ENCODE measurements at places on chromosomes 7 and 10.

DNA sequence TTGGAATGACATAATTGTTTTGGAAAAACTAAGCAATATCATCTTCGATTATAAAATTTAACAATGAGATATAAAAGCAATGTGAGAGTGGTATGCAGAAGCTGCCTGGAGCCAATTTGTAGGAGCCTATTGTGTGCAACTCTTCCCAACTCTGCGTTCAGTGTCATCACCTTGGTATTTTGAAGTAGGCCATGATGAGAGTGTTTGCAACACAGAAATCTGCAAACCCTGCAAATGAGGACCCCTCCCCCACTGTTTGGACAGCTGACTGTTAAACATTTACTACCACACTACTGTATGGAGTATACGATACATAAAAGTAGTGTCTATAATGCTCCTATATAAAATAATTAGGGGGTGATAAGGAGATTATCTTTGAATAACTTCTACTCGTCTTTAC is 531.3 kb downstream of the ATRNL1 start:
- no peak for DNase-seq

- no peak for DNase-seq
Measured at GRCh38 chr10:28199941-28200340, 102.9 kb downstream of the MPP7 start.

- DNase-seq = no peak
Measured at GRCh38 chr10:6894405-6894804, 314.3 kb upstream of the PRKCQ start.

GRCh38 chr10:22570733-22571430 is 143.5 kb downstream of the PIP4K2A start:
- no peak for DNase-seq

DNA sequence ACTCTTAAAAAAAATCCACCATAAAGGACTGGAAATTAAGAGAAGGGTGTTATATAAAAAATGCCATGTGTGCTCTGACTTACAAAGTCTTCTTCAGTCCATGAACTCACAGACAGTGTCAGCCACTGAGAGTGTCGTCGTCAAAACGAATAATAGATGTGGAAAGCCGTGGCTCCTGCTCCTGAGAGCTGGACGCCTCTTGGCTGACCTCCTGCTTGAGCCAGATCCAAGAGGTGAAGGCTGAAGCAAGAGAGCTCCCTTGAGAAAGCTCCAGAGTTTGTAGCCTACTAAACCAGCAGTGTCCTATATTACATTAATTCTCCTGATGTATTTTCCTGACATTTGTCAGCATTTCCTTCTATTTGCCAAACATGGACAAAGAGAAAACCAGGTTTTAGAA is 234.3 kb upstream of the C7orf33 start:
- no peak for DNase-seq

DNA sequence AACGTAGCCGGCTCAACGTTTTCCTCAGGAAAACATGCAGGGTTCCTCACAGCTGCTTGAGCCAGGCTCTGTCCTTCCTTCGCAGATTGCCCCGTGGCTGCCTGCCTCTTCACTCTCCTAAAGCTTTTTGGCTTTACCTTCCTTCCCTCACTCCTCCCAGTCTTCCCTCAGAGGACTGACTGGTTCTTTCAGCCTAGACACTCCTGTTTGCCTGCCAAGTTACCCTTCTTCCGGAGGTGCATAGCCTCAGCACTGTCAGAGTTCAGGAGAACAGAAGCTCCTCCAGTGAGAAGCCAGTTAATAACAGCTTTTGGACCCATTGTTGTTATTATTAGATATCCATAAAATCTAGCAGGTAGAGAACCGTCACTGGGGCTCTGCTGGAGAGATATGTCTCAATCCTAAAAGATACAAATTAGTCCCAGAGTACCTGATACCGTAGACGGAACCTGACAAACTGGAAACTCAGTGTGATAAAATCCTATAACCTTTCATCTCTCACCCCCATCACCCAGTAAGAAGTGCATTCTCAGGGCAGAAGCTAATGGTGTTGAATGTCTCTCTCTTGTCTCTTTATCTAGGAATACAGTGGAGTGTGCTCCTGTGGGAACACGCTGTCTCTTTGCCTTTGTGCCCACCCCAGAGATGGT is 79.6 kb downstream of the SND1 start:
- no peak for DNase-seq

GRCh38 chr10:101322266-101323108 is 31.5 kb upstream of the BTRC start:
- no peak for DNase-seq

DNA sequence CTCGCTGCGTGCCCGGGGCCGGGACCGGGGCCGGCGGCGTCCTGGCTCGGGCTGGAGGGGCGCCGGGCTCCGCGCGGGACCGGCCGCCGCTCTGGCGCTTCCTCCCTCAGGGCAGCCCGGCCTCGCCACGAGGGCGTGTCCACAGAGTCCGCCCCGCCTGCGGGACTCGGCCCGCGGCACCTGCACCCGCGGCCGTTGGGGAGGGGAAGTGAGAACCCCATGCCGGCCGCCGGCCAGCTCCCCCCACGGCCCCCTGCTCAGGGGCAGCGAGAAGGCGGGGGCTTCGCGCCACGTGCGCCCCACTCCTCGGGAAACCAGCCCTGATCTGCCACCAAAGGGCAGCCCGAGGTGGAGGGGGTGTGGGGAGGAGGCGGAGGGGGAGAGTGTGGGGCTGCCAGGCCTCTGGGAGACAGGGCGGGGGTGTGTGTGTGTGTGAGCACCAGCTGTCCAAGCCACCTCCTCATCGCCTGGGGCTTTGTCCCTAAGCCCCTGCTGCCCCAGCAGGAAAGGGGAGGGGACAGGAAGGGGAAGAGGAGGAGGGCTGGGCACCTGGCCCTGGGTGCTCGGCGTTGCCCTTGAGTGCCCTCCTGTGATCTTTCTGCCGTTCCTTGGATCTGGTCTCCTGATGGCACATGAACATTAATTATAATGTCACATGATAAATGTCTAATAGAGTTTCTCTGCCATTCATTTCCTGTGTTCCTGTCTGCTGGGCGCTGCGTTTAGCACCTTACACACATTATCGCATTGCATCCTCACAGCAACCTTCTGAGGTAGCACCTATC is at the start of gene PIK3AP1:
Gene PIK3AP1, minus strand, starts transcription at position 93 of the 785 bp plus-strand sequence. CDS start 120 bp downstream, outside the sequence.
- DNase-seq = peak; percentile 74

DNA sequence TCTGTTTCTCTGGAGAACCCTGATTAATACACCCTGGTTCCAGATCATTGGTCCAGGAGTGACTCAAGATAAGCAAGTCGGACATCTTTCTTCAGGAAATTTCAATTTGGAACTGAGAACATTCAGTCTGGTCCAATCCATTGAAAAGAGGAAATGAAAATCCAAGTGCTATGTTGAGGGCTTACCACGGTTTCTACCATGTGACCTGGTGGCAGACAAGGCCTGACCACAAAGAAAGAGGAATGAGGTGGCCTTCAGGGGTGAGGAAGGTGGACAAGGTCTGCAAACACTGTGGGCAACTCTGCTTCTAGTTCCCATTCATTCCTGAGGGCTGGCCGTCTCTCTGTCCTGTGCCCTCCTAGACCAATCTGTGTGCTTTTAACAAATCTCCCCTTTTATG is 149.2 kb upstream of the GHITM start:
- DNase-seq = no peak

DNA sequence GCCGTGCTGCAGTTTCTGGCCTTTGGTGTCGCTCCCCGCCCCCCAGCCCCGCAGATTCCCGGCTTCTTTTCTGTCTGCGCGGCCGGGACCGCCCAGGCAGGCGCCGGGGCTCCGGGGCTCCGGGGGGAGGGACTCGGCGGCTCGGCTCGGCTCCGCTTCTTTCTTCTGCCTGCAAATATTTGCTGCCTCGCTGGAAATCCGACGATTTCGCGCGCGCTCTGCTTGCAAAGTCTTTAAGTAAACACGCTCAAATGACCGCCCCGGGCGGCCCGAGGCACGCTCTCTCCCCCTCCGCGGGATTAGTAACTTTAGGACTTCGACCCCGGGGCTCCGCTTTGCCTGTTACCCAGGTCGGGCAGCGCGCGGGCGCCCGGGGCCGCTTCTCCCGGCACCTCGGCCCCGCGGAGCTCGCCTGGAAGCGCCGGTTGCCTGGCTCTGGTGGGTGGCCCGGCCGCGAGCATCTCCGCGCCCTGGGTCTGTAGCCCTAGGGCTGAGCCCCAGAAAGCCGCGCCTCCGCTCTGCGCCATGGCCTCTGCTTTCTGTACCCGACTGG is 3.9 kb upstream of the GATA3 start:
- no peak for DNase-seq

DNA sequence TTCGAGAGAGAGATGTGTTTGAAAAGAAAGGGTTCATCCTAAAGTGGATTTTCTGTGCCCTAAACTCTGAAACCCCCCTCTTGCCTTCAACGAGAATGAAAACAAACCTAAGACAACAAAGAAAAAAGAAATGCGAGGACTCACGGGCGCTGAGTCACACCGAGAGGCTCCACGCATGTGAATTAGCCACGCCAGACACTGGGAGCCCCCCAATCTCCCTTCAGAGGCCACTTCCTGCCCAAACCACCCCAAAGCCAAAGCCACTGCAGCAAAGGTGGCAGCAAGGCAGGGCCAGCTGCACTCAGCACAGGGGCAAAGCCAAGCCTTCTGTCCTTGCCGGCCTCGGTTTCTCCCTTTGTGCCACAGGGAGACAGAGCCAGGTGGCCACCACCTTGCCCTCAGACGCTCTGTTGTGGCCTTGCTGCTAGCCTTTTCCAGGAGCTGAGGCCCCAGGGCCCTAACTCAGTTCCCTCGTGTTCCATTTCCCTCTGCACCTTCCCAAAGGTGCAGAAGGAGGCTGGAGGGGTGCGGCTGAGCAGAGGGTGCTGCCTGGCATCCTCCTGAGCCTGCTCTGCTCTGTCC is 93.3 kb downstream of the FAM53B start:
- DNase-seq = no peak

DNA sequence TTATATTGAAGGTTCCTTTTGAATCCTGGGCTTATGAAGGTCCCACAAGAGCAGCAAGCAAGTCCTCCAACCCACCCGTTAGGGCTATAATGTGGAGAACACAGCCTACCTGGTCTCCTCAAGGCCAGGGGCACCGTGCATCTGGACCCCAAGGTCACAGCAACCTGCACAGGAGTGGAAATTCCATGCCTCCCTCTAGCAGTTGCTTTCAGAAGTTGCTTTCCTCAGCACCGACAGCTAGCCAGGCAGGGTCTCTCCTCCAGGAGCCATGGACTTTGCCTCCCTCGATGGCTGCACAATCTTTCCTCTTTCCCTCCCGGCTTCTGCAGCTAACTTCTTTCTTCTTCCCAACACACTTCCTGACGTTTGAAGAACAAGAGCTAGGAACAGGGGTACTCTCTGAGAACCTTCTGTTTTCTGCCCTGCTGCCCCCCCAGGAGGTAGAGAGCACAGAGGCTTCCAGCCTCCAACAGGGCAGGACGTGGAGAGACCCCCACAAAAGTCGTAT is 149.8 kb downstream of the PTPN20 start:
- DNase-seq = no peak

DNA sequence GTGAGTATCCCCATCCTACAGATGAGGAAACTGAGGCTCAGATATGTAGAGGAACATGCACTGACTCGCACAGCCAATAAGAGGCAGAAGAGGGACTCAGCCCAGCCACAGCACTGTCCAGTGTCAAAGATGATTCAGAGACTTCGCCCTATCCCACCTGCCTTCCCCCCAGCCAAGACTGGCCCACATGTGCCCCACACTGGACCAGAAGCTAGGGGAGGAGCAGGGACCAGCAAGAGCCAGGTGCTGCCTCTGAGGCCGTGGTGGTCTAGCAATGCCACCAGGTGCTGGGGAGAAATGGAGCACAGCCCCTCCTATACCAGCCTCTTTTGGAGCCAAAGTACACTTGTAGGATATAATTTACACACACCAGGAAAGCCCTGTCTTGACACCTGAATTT is 22.3 kb downstream of the GRID1 start:
- DNase-seq = no peak

DNA sequence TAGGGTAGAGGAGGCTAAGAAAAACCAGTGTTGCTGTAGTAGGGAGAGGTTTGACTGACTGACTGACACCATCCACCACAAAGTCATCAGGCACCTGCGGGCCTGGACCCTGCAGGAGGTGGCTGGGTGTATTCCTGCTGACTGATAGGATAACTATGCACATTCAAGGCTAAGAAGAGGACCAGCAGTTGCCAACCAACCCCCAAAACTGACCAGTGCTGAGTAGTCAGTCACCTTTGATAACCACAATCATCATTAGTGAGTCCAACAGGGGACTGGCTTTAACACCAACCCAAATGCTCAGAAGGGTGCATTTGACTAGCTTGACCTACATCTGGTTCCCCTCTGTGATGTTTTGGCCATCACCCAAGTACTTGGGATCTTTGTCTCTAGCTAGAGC is 30.5 kb downstream of the PLXNA4 start:
- DNase-seq = no peak

GRCh38 chr7:142478479-142479220 is 220.8 kb upstream of the PRSS58 start:
- DNase-seq = no peak

DNA sequence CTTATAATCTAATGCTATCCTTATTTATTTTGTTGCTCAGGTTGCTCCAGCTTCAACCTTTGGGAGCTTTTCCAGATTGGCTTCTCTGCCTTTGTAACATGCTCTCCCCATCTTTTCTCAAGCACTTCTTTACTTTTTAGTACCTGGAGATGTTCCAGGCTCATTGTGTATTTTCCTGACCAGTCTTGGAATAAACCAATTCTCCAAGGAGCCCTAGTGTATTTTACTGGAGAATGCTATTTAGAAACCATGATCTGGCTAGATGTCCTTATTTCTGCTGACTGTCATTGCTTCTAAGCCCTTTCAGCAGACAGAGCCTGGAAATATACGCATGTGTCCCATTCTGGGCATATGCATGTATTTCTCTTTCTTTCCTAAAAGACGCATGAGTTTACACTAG is 95.7 kb downstream of the EMX2 start:
- DNase-seq = no peak

DNA sequence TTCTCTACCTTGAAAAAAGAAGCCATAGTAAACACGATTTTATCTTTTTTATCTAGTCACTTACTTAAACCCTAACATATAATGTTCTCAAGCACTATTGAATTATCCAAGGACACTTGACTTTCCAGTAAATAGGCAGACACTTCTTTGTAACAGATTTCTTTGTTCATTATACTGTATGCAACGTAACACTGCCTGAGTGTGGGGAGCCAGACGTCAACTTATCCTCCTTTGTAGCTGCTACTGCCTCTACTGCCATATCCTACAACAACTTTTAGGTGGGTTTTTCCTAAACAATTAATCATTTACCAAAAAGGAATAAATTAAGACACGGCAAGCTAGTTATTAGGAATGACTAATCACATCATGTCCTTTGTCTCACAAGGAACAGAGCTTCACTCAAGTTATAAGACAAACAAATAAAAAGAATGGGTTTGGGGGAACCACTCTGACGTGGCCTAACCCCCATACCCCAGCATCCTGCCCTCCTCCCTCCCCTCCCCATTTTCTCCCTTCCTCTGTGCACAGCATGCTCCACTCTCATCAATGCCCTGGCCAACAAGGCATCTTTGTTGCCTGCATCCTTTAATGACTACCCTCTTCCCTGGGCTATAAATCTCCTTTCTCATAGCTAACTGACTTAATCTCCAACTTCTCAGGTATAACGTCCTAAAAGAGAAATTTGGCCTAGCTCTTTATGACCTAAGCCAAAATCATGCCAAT is 43.3 kb downstream of the DOCK4 start:
- no peak for DNase-seq
